AG10803 (cell line): ENCODE measurements at places on chromosomes 7 and 10.

DNA sequence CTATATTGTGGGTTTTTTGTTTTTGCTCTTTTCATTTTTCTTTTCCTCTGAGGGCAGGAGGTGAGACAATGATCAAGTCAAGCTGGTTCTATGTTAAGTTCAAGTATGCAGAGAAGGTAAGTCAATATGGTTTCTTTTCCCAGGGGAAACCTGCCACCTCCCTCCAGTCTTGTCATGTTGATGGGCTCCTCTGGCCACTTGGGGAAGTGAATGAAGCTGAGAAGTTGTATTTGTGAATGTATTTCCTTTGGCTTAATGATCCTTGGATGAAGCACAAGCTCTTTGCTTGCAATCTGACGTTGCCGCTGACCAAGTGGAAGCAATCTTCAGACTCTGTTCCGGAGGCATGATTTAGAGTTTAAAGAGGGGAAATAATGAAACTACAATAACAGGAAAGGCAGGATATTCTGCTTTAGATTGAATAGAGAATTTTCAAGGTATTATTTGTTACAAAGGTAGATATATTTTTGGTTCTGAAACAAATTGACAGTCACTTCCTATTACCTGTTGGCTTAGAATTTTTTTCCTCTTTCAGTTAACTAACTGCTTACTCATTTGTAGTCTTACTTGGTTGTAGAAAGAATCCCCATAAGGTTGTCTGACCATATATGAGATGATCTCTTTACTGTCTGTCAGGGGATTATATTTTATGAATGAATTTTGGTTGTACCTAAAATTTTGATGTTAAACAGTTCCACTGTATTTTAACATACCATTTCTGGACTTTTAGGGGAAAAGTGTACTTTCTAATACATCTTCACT, 369.6 kb downstream of the AUTS2 start:
- no peak for DNase-seq

- no peak for DNase-seq
These were observed 42.1 kb upstream of the MKRN1 start for GRCh38 chr7:140521421-140521820.

DNA sequence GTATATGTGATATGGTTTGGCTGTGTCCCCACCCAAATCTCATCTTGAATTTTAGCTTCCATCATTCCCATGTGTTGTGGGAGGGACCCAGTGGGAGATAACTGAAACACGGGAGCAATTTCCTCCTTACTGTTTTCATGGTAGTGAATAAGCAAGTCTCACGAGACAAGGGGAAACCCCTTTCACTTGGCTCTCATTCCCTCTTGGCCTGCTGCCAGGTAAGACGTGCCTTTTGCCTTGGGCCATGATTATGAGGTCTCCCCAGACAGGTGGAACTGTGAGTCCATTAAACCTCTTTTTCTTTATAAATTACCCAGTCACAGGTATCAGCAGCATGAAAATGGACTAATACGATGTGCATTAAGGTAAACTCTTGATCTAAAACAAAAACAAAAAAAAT, 357.1 kb upstream of the AOAH start:
- DNase-seq = no peak

DNA sequence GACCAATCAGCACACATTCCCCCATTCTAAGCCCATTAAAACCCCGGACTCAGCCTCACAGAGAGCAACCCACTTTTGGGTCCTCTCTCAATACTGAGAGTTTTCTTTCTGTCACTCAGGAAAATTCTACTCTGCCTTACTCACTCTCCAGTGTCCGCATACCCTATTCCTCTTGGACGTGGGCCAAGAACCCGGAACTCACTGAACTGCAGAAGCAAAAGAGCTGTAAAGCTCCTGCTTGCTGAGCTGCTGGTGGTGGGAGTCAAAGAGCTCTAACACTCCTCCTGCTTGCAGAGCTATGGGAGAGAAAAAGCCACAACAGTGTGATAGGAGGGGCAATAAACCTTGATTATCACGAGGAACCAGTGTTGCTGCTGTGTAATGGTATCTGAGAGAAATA, 386.9 kb downstream of the POM121L12 start:
- no peak for DNase-seq

DNA sequence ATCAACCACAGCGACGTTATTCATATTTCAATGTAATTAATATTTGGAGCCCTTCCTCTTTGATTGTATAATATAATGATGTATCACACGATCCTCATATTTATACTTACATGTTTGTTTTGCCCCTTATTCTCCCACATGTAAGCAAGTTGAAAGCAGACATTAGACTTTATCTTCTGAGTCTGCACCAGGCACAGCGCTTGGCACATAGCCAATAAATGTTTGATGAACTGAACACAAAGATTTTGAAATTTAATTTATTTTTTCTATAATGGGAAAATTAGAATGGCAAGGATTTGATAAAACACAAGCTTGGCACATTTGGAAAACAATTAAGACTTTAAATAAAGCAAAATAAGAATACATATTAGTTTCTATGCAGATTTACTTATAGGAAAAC, 31.6 kb downstream of the ZFAND4 start:
- no peak for DNase-seq
